ENCODE measurements at places on chromosomes 4 and X. TPM values are rescaled to one million over a fixed set of nuclear protein-coding genes. Genes with fewer than 3 reads are reported as not detected.
A peak's percentile ranks its signal among the peaks of the same experiment; 100 is the strongest.

PAGE4 gene
- not detected for total RNA-seq

CDKL2 gene
- 1.4 TPM for total RNA-seq

DNA sequence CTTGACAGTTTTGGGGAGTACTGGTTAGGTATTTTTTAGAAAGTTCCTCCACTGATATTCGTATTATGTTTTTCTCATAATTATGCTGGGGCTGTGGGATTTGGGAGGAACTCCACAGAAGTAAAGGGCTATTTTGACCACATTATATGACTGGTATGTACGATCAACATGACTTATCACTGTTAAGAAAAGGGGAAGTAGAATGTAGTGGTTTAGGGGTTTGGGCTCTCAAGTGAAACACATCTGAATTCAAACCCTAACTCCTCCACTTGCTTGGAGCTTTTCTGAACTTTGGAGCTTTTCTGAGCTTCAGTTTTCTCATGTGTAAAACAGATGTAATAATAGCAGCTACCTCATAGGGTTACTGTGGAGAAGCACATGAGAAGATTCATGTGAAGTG is 96.4 kb upstream of the C1GALT1C1 start:
- H3K27ac ChIP-seq, result no peak overlapping the region
- H3K27me3 ChIP-seq, result no peaks in the 10 kb centered on the region
- DNase-seq, result no peak
- H3K4me3 ChIP-seq, result no peak overlapping the region
- H3K4me1 ChIP-seq, result no peaks in the 10 kb centered on the region
- H3K36me3 ChIP-seq, result no peaks in the 10 kb centered on the region

- no peak for DNase-seq
- no peaks in the 10 kb centered on the region for H3K27me3 ChIP-seq
- no peak overlapping the region for H3K27ac ChIP-seq
- no peaks in the 10 kb centered on the region for H3K4me1 ChIP-seq
These were observed 548.1 kb upstream of the HS3ST1 start for GRCh38 chr4:11976726-11977263.

GLRB gene
- total RNA-seq, result not detected

GRCh38 chr4:69653147-69653546 is at the start of gene UGT2A1:
Gene UGT2A1, minus strand, starts transcription at chr4:69653247. Its CDS starts 5,603 bp downstream, at chr4:69647644.
- no peak within 1 kb of the TSS for H3K4me3 ChIP-seq
- no peaks in the 10 kb centered on the region for H3K27me3 ChIP-seq
- no peak for DNase-seq
- no peak within 1 kb of the TSS for H3K27ac ChIP-seq

DNA sequence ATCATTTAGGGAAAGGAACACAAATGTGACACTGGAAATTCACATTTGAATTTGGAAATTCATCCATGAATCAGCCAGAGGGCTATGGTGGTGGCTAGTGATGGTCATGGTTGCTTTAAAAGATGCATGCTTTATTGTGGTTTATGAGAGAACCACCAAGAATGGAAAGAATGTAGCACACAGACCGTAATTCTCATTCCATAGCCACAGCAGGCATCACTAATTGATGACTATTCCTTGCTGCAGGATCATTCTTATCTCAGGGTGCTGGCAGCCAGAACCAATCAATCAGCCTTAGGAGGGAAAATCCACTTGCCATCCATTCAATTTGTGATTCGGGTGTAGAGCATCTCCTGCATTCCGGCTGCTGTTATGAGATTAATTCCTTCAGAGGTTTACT is 115.6 kb downstream of the DHRSX start:
- no peak overlapping the region for H3K4me3 ChIP-seq
- H3K36me3 ChIP-seq, result peaks cover 11% of the 10 kb centered on the region
- no peak for DNase-seq
- H3K4me1 ChIP-seq, result no peaks in the 10 kb centered on the region
- H3K27ac ChIP-seq, result no peak overlapping the region
- no peaks in the 10 kb centered on the region for H3K27me3 ChIP-seq

- H3K27ac ChIP-seq, result no peak overlapping the region
- H3K4me1 ChIP-seq, result peaks cover 2% of the 10 kb centered on the region
- H3K27me3 ChIP-seq, result peaks cover 7% of the 10 kb centered on the region
- no peak overlapping the region for H3K4me3 ChIP-seq
- no peaks in the 10 kb centered on the region for H3K36me3 ChIP-seq
These were observed 131.6 kb upstream of the MED14 start for GRCh38 chrX:40866893-40867292.

CXCL9 gene
- total RNA-seq, result not detected

- H3K36me3 ChIP-seq, result no peaks in the 10 kb centered on the region
- peak overlapping the region; percentile 78 for H3K4me3 ChIP-seq
- peak; percentile 67 for DNase-seq
- H3K4me1 ChIP-seq, result peaks cover 13% of the 10 kb centered on the region
- peak overlapping the region; percentile 79 for H3K27ac ChIP-seq
These were observed 14.5 kb downstream of the SPACA5 start for GRCh38 chrX:48021026-48021900.

- H3K36me3 ChIP-seq, result no peaks in the 10 kb centered on the region
- no peak for DNase-seq
- H3K27ac ChIP-seq, result no peak overlapping the region
- H3K4me1 ChIP-seq, result peaks cover 6% of the 10 kb centered on the region
- no peak overlapping the region for H3K4me3 ChIP-seq
These were observed 9.1 kb upstream of the TBC1D1 start for GRCh38 chr4:37881811-37882210.

DNA sequence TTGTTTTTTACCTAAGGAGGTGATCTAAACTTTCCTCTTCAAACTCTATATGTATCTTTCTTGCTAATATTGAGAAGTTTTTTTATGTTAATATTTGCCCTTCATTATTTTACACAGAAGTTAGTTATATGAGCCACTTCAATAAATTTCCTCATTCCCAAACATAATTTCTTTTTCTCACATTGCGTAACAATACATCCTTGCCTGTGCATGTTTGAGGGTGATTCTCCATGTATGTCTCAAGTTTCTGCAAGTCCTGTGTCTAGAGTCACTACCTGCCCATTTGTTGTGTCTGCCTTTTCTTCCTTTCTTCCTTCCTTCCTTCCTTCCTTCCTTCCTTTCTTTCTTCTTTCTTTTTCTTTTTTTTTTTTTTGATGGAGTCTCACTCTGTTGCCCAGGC is 2057.9 kb downstream of the PCDH7 start:
- H3K27ac ChIP-seq, result no peak overlapping the region
- H3K27me3 ChIP-seq, result no peaks in the 10 kb centered on the region
- H3K36me3 ChIP-seq, result no peaks in the 10 kb centered on the region
- DNase-seq, result no peak
- H3K4me1 ChIP-seq, result no peaks in the 10 kb centered on the region
- no peak overlapping the region for H3K4me3 ChIP-seq

DNA sequence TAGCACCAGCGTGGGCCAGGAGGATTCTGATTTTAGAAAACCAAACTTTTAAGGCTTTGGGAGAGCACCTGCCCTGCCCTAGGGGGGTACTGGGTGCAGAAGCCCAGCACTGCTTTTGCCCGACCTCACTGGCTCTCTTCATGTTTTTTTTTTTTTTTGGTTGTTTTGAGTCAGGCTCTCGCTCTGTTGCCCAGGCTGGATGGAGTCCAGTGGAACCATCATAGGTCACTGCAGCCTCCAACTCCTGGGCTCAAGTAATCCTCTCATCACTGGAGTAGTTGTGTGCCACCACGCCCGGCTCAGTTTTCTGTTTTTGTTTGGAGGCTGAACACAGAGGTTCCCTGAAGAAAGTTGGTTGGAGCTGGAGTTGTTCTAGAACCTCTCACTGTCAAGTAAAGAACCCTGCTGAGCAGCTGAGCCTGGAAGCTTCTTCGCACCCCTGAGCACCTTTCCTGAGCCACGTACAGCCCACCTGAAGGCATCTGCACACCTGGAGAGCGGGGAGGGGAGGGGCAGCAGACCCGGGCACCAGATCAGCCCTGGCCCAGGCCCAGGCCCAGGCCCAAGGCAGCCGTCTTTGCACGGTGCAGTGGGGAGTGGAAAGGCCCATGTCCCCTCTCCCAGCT is 49.5 kb downstream of the SHROOM2 start:
- no peak overlapping the region for H3K4me3 ChIP-seq
- H3K4me1 ChIP-seq, result no peaks in the 10 kb centered on the region
- H3K27me3 ChIP-seq, result peaks cover 8% of the 10 kb centered on the region
- H3K36me3 ChIP-seq, result no peaks in the 10 kb centered on the region
- no peak for DNase-seq
- no peak overlapping the region for H3K27ac ChIP-seq

CAPN6 gene
- not detected for total RNA-seq

- no peak overlapping the region for H3K27ac ChIP-seq
- no peak for DNase-seq
- no peaks in the 10 kb centered on the region for H3K36me3 ChIP-seq
- H3K4me1 ChIP-seq, result no peaks in the 10 kb centered on the region
- H3K27me3 ChIP-seq, result no peaks in the 10 kb centered on the region
These were observed 172.3 kb upstream of the TRPC5 start for GRCh38 chrX:112254896-112255295.

GRCh38 chr4:10035130-10035529 is 13.8 kb upstream of the SLC2A9 start:
- H3K27me3 ChIP-seq, result no peaks in the 10 kb centered on the region
- no peak overlapping the region for H3K4me3 ChIP-seq
- H3K36me3 ChIP-seq, result no peaks in the 10 kb centered on the region
- DNase-seq, result no peak
- H3K4me1 ChIP-seq, result peaks cover 21% of the 10 kb centered on the region

GRCh38 chr4:26032142-26032541 is 118.1 kb downstream of the SMIM20 start:
- H3K4me3 ChIP-seq, result no peak overlapping the region
- H3K27ac ChIP-seq, result no peak overlapping the region
- no peaks in the 10 kb centered on the region for H3K36me3 ChIP-seq
- no peaks in the 10 kb centered on the region for H3K27me3 ChIP-seq

DNA sequence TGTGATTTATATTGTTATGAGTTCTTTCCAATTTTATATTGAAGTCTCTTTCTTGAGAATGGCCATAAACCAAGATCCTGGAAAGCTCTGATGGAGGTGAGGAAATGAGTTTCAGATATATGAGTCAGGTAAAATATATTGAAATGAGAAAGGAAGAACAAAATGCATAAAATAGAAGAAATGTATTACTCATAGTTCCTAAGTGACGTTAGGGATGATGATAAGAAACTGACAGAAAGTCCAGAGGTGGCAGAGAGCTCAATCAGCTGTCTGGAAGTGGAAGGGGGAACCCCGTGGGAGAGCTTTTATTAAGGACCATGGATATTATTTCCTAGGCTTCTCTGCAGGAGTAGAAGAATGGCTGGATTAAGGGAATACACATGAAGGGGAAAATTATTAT is 24.6 kb downstream of the UGT2B7 start:
- H3K4me3 ChIP-seq, result no peak overlapping the region
- H3K27ac ChIP-seq, result no peak overlapping the region
- no peak for DNase-seq
- no peaks in the 10 kb centered on the region for H3K36me3 ChIP-seq

C1QTNF7 gene
- not detected for total RNA-seq

DNA sequence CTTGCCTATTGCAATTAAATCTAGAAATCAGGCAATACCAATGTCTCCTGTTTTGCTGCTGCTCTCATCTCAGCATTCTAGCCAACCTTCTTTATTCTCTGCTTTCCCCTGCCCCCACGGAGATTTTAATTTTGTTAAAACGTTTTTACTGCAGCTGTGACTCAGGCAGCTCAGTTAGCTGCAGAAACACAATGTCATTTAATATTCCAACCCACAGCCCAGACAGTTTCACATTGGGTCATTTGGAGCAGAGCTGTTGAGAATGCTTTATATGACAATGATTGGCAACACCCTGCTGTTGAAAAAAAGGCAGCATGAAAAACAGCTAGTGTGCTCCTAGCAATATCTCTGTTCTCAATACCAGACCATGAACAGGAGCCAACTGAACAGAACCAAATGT is 12.6 kb upstream of the SLC10A4 start:
- no peaks in the 10 kb centered on the region for H3K36me3 ChIP-seq
- peaks cover 10% of the 10 kb centered on the region for H3K27me3 ChIP-seq
- H3K27ac ChIP-seq, result no peak overlapping the region
- no peak overlapping the region for H3K4me3 ChIP-seq
- DNase-seq, result no peak

LUZP4 gene
- total RNA-seq, result not detected

- DNase-seq, result no peak
- H3K36me3 ChIP-seq, result peaks cover 15% of the 10 kb centered on the region
- H3K27ac ChIP-seq, result no peak overlapping the region
- no peak overlapping the region for H3K4me3 ChIP-seq
These were observed 146.7 kb downstream of the TET2 start for GRCh38 chr4:105293360-105293759.

DNA sequence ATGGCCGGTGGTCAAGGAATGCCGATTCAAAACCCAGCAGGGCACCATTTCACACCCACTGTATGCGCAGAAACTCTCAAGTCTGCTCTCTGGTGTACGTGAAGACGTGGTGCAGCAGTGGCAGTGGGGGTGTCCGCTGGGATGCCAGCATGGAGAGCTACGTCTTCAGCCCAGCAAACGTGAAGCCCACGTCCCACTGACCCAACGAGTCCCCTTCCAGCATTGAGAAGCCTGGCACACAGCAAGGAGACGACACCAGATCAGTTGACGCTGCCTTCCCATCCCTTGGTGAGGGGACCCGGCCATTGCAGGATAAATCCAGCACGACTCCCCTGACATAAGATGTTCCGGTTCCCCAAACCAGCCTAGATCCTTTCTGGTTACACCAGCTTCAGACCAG is 2.2 kb upstream of the PLXNB3 start:
- peaks cover 4% of the 10 kb centered on the region for H3K27me3 ChIP-seq
- H3K4me3 ChIP-seq, result no peak overlapping the region
- H3K36me3 ChIP-seq, result no peaks in the 10 kb centered on the region
- peaks cover 6% of the 10 kb centered on the region for H3K4me1 ChIP-seq
- no peak overlapping the region for H3K27ac ChIP-seq

WDR17 gene
- 0.78 TPM for total RNA-seq

GRCh38 chrX:53445977-53446376 is 11.8 kb upstream of the HSD17B10 start:
- H3K36me3 ChIP-seq, result no peaks in the 10 kb centered on the region
- no peak overlapping the region for H3K27ac ChIP-seq
- peak; percentile 62 for DNase-seq
- no peaks in the 10 kb centered on the region for H3K27me3 ChIP-seq

ATP1B4 gene
- not detected for total RNA-seq

SYTL5 gene
- not detected for total RNA-seq

DNA sequence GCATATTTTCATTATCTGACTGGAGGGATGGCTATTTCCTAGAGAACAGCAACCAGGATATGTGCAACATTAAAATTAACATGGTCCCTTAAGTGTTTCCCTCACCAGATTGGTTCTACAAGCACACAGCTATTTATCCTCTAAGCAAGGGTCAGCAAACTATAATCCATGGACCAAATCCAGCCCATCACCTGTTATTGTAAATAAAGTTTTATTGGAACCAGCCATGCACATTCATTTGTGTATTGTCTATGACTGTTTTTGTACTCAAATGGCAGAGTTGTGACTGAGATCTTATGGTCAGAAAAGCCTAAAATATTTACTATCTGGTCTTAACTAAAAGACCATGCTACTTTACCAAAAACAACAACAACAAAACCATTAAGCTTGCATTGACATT is 77.9 kb downstream of the AMELX start:
- H3K27me3 ChIP-seq, result no peaks in the 10 kb centered on the region
- no peak overlapping the region for H3K27ac ChIP-seq
- H3K4me3 ChIP-seq, result no peak overlapping the region
- H3K36me3 ChIP-seq, result no peaks in the 10 kb centered on the region
- no peak for DNase-seq

FDCSP gene
- total RNA-seq, result not detected
